ENCODE measurements at places on chromosomes 3 and 15.

DNA sequence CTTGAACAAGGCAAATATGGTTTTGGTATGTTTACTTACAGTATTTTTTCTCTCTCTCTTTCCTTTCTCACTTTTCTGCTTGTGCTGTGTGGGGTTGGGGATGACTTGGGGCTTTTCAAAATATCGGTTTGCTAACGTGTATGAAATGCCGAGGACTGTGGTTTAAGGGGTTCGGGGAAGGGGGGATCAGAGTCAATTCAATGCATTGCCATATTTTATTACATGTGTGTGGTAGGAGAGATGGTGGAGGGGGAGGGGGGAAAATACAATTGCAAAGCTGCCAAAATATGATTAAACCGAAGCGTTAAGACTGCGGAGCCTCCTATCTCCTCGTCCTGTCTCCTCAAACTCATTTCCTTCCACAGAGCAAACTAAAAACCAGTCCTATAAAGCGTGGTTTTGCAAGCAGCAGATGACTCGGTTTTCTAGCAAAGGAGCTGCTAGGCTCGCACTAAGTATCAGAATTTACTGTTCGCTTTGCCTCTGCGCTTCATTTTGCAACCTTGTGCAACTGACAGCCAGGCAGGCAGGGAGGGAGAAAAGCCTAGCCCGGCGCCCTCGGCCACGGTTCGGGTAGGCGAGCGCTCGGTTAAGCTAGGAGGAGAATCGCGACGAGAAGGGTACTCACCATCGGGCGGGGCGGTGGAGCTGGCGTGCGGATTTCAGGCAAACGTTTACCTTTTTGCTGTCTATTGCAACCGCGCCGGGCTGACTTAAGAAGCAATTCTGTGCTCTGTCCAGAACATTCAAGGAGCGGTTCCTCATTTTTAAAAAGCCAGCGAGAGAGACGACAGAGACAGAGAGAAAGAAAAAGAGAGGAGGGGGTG is 4.0 kb upstream of the NR2F2 start:
- no peak for DNase-seq

DNA sequence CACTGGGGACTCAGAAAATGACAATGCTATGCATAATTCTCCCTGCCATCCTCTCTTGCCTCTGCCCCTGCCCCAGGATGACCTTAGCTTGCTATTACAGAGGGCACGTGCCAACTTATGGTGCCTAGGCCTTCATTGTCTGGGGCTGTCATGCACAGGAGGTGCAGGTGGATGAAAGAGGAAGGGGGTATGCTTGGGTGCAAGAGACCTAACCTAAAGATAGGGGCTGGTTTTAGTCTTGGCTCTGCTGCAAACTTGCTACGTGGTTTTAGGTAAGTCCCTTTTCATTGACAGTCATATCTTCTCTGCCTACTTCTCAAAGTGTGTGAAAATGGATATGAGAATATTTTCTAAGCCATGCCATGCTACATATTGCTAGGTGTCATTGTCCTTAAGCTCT is 161.3 kb downstream of the EPHB1 start:
- no peak for DNase-seq

GRCh38 chr3:43405888-43406642 is 119.7 kb downstream of the SNRK start:
- DNase-seq, result no peak

GRCh38 chr15:49439678-49440395 is 16.8 kb downstream of the FGF7 start:
- peak; percentile 27 for DNase-seq

DNA sequence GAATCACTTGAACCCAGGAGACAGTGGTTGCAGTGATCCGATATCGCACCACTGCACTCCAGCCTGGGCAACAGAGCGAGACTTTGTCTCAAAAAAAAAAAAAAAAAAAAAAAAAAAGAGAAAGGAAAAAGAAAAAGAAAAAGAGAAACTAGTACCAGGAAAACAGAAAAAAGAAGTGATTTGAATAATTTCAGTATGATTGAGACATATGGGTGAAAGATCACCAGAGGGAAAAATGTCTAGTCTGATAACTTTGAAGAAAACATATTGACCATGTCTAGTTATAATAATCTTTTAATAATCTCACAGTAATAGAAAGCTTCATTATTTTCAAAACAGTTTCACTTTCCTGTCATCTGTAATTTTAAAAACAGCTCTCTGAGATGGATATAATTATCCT is 16.4 kb downstream of the TGFBR2 start:
- DNase-seq, result no peak

- no peak for DNase-seq
Measured at GRCh38 chr3:47280519-47280918, 2.1 kb downstream of the KIF9 start.

GRCh38 chr3:126935756-126936509 is 47.0 kb upstream of the PLXNA1 start:
- DNase-seq, result peak; percentile 16

DNA sequence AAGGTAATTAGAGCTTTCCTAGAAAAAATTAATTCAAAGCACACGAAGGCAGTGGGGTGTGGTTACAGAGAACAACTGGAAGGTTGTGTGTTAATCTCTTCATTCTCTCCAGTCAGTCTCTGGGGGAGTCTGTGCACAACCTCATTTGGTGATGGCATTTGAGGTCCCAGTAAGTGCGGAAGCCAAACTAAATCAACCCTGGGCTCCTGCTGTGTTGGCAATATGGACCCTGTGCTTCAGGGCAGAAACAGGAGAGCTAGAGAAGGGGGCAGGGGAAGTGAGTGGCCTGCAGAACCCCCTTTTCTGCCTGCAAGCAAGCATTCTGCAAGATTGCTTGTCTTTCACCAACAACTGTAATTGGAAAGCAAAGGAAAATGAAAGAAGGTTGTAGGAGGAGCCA is 195.9 kb upstream of the ST8SIA2 start:
- no peak for DNase-seq

DNA sequence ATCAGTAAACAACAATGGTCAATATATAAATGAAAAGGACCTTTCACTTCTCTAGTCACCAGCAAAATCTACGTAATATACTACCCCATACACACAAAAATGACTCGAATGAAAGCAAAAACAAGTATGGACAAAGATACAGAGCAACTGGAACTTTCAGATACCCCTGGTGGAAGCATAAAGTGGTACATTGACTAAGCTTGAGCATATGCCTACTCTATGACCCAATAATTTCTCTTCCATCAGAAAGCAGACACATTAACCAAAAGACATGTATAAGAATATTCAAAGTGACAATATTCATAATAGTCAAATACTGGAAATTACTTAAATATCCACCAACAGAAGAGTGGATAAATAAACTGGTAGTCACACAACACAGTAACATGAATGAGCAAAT is 86.0 kb downstream of the EFL1 start:
- DNase-seq, result no peak

GRCh38 chr15:70164910-70165715 is 67.4 kb upstream of the TLE3 start:
- DNase-seq, result no peak

DNA sequence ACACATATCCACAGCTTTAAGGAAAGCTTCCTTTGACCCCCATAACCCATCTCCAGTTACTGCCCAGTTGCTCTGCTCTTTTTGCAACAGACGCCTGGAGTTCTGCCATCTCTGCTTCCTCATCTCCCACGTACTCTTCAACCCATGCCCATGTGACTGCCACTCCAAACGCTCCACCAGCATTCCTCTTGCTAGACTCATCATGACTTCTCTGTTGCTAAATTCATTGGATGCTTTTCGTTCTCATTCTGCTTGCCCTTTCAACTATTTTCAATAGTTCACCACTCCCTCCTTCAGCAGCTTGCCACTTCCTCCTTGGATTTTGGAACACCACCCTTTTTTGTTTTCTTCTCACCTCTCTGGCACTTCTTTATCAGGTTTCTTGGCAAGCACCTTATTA is 2.7 kb upstream of the KNSTRN start:
- peak; percentile 47 for DNase-seq

DNA sequence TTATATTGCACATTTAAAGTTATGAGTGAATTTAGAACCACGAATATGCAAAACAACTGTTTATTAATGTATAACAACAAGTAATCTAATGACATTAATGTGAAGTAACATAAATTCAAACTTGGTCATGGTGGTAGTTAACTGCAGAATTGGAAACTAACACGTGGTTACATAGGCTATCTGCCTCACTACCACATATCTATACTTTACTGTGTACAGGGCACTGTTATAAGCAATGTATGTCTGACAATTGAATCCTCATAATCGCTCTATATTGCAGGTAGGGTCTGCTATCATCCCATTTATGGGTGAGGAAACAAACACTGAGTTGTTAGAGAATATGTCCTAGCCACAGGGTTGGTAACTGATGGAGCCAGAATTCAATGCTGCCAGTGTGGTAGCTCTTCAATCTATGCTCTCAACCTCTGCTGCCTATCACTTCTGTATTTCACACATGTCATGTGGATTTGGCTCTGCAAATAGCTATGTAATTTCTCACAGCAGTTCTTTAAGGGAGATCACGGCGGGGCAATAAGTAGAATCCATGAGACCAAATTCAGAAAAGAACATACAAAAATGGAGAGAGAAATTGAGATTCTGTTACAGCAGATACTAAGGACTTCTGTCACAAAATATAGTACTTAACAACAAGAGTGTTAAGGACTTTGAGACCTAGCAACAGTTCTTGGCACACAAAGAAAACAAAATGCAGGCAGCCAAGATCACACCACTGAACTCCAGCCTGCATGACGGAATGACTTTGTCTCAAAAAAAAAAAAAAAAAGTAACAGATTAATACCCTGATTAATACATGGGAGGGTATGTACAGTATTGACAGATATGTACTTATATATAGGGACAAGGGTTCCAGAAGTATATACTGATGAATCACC is 100.0 kb upstream of the CSPG5 start:
- DNase-seq, result no peak

GRCh38 chr15:98438326-98438725 is 210.0 kb upstream of the IGF1R start:
- DNase-seq, result no peak

- DNase-seq, result peak; percentile 54
Measured at GRCh38 chr15:59247364-59247763, 40.7 kb downstream of the LDHAL6B start.

DNA sequence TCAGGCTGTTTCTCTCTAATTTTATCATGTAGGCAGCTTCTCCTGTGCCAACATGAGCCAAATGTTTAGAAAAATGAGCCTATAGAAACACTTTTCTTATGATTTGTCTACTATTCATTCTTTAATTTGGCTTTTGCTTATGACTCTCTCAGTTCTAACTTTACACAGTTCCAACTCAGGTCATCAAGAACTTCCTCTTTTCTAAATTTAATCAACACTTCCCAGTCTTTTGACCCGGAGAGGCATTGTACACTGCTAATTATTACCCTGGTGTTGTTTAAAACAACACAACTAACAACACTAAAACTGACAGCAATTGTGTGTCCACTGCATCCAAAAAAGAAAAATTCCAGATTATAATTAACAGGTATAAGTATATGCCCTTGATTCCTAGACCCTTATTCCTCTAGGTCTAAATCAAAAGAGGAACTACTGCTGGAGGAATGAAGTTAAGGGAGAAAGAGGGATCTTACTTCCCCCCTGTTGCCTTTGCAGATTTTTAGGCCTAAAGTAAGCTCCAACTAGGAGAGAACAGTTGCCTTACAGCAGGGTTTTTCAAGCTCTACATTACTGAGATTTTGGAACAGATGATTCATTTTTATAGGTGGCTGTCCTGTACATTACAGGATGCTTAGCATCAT is 332.2 kb upstream of the GOLIM4 start:
- peak; percentile 81 for DNase-seq

DNA sequence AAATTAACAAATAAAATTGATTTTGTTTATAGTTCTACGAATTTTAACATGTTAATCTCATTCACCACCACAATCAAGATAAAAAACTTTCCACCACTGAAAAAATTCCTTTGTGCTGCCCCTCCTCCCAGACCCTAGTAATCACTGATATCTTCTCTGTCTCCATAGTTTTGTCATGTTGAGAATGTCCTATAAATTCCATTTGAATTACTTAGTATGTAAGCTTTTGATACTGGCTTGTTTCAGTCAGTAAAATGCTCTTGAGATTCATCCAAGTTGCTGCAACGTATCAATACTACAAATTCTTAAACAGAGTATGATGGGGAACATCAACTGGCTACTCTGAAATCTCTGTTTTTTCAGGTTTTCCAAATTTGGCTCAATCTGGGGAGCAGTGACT is 129.6 kb downstream of the CTNNB1 start:
- DNase-seq, result no peak

- DNase-seq, result no peak
Measured at GRCh38 chr15:48522911-48523310, 122.6 kb downstream of the FBN1 start.

- DNase-seq, result no peak
Measured at GRCh38 chr3:30343067-30343831, 263.2 kb upstream of the TGFBR2 start.

DNA sequence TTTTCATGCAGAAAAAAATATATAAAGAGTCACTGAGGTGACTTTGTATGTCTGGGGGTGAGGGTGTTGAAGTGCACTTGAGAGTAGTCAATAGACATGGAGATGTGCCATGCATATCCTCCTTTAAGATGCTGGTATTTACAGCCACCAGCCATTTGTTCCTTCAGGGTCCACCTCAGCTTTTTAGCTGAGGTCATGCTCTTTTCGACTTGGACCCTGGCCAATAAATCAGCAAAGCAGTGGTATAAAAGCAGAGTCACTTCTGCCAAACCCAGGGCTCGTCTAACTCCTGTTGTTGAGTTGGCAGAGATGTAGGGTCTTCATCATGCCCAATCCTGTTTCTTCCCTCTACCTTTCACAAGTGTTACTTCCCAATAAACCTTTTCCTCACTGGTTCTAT is 75.1 kb upstream of the OSTN start:
- no peak for DNase-seq

GRCh38 chr15:68186671-68187397 is 18.3 kb downstream of the CALML4 start:
- no peak for DNase-seq

DNA sequence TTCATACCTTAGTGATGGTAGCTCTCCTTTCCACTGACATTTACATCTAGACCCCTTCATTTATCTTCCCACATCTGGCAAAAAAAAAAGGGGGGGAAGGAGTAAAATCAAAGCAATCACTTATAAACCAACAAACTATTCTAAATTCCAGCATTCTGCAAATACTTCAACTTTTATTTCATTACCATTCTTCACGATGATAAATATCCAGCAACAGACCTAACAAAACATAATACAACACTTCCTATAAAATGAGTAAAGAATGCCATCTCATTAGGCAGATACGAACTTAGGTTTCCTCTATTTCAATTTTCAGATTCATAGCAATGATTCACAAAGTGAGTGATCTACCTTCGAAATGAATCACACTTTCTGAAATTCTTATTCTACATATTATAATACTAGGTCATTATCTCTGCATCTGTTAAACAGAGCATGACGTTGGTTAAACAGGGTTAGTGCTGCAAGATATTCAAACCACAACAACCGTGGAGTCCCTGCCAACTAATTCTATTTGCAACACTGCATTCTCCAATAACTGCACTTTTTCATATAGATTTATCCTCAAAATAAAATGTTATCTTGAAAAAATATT is at the start of gene LRRFIP2:
Gene LRRFIP2 (minus strand): TSS at position 51 of the 595 bp plus-strand sequence. CDS start 25,599 bp downstream, outside the sequence.
- DNase-seq, result peak; percentile 19

All from KBM-7 (cell line).